ENCODE measurements at places on chromosomes 3 and 15.

DNA sequence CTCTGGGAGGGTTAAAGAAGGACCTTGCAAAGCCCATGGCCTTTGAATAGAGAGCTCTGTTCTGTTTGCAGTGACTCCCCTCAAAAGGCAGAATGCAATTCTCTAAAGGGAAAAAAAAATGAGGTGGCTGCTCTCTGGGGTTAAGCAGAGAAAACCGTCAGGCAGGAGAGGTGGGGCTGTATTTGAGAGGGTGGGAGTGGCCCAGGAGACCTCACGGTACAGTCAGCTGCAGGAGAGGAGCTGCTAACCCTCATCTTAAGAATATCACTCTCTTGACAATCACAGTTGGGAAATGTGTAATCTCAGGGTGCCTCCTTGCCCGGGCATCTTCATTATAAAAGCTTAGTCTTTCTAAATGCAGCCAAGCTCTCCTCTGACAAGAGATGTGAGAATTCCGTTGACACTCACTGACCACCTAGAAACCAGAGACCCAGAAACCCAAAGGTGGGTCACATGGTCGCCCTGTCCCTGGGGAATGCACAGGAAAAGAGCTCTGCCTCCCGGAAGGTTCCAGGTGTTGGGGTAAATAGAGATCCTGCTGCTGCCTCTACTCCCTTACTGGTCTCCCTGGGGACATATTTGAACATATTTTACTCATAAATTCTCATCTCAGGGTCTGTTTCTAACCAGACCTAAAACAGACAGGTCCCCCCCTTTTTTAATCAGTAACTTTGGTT is 159.1 kb upstream of the CTDSPL start:
- DNase-seq = no peak

- no peak for DNase-seq
Observed at GRCh38 chr3:54965746-54966145, 37.9 kb upstream of the LRTM1 start.

- no peak for DNase-seq
Observed at GRCh38 chr15:27587810-27588209, 511.3 kb downstream of the OCA2 start.

GRCh38 chr15:34122771-34123183 is 20.9 kb downstream of the PGBD4 start:
- DNase-seq = peak; percentile 76

- DNase-seq = no peak
Observed at GRCh38 chr3:173284301-173284700, 113.2 kb upstream of the NLGN1 start.

- no peak for DNase-seq
Observed at GRCh38 chr15:40927873-40928806, 1.0 kb upstream of the DLL4 start.

GRCh38 chr3:190566043-190566933 is 52.4 kb downstream of the IL1RAP start:
- DNase-seq = peak; percentile 99

GRCh38 chr3:42486814-42487565 is 15.5 kb upstream of the VIPR1 start:
- DNase-seq = no peak

DNA sequence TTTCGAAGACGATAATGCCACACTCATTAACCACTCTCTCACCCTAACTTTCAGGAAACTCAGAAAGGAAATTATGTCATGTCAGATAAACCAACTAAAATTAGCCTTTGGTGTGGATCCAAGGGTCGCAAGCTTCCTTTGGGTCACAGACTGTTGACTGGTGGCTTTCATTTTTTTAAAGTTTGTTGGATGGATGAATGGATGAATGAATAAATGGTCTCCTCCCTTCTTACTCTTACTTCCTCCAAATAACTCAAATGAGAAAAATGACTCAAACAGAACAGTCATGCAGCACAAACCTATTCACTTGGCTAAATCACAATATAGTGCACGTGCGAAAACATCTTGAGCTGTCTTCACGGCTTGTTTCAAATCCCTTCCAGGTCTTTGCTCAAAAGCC is 82.9 kb upstream of the HACD2 start:
- DNase-seq = no peak

- DNase-seq = no peak
Observed at GRCh38 chr3:71288269-71288930, 295.1 kb downstream of the FOXP1 start.

DNA sequence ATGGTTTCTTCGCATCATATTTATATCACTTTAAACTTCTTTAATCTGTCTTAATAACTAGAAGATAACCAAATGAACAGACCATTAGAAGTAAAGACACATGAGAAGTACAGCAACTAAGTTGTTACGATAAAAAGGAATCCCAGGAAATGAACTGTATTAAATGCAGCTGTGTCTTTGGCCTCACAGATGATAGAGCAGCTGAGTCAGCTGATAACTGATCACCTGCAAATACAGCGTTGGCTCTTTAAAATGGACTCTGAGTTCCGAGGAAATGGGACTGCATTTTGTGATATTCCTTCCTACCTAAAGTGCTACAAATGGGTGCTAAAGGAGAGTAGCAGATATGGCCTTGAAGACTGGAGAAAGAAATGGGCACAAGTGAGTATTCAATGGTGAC is 121.0 kb upstream of the C15orf61 start:
- DNase-seq = no peak

DNA sequence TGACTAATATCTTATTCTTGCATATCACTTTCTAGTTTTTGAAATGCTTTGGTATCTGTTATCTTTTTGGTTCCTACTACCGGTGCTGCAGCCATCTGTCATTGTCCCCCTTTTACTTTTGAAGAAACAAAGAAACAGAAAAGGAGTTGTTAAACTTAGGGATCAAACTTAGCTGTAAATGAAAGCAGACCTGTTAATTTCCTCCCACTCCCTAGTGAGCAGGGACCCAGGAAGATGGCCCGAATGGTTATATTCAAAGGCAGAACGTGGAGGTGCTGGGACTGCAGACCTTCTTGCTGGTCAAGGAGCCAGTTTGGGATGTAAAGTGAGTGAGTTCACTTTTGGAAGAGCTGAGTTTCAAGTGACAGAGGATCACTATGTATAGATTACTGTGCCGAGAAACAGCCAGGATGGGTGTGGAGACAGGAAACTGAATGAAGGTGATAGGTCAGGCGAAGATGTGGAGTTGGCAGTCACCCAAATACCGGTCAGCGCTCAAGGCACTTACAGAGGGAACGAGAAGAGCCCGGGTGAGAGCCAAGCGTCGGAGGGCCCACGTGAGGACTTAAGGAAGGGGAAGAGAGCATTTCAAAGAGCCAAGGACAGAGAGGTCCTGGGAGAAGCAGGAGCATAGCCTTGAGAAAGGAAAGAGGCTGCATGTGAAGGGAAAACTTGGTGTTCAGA is 20.1 kb downstream of the KBTBD8 start:
- no peak for DNase-seq

GRCh38 chr3:95235916-95236315 is 1173.1 kb downstream of the NSUN3 start:
- no peak for DNase-seq

GRCh38 chr3:63519426-63519825 is 133.0 kb upstream of the SNTN start:
- DNase-seq = no peak

DNA sequence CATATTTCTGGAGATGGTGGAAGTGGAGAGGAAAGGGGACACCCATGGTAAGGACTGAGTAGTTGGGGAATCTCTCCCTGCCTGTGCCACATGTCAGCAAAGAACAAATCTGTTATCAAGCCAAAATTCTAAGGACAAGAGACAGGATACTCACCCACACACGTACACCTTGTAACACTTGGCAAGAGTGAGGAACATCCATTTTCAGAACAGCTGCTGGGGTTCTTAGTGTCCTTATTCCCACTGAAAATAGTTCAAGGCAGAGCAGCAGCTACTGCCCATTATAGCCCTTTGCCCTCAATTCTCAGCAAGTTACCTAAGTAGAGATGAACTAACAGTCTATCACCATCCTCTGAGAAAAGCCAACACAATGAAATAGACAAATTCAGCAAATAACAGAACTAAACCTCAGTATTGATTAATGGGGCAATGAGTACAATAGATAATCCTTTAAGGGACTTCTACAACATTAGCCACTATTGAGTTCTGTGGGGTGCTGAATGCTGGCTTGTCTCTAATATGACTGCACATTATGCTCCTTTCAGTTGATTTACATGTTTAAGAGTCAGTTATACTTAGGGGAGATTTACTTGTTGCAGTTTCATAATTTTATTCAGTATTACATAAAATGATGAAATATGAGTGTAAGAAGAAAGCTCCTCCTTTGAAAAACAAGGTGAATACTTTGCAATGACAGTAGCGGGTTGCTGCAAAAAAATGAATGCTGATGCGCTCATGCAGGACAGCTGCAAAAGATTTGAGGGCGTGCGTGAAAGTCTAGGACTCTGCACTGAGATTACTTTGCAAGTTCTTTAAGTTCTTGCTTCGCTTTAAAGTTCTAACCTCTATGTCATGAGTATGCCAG is 22.4 kb downstream of the SENP5 start:
- no peak for DNase-seq

GRCh38 chr3:77319711-77320110 is 279.8 kb downstream of the ROBO2 start:
- DNase-seq = no peak

- no peak for DNase-seq
Observed at GRCh38 chr3:192467230-192468140, 259.9 kb downstream of the FGF12 start.

DNA sequence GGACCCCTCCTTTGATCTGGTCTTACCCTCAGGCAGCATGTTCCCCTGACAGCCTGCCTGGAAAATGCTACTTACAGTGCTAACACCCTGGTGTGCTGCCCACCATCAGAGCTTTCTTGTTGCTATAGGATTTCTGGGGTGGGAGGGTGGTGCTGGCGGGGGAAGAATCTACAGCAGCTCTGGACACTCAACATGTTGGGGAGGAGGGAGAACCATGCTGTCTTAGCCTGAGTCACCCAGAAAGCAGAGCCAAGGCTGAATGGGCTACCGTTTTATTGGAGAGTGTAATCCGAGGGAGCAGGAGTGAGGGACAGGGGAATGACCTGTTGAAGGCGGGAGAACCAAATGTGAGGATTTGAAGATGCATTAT is 45.6 kb downstream of the MFSD1 start:
- DNase-seq = no peak
